H7 (cell line): ENCODE measurements at places on chromosomes 2 and 18. TPM values are rescaled to one million over a fixed set of nuclear protein-coding genes. Genes with fewer than 3 reads are reported as not detected.

The PCARE gene
- not detected in 2 replicates for total RNA-seq

The SH3RF3 gene
- 0.80 and 1.0 TPM in 2 replicates for total RNA-seq

The COL4A3 gene
- 0.07 and 0.67 TPM in 2 replicates for total RNA-seq

The GNAL gene
- total RNA-seq: 24.5 and 38.9 TPM in 2 replicates

The FKBP1B gene
- total RNA-seq: 40.5 and 43.5 TPM in 2 replicates

The FEV gene
- total RNA-seq: not detected in 2 replicates

The EIPR1 gene
- total RNA-seq: 52.6 and 60.4 TPM in 2 replicates

The HOXD4 gene
- not detected in 2 replicates for total RNA-seq

The PELI1 gene
- 37.3 and 50.6 TPM in 2 replicates for total RNA-seq

The CFAP65 gene
- 0.11 TPM in 1 of 2 replicates, not detected in the other for total RNA-seq

The WNT10A gene
- 0.33 TPM in 1 of 2 replicates, not detected in the other for total RNA-seq

The POTEE gene
- 0.28 and 0.70 TPM in 2 replicates for total RNA-seq

The SLC66A3 gene
- 16.1 and 21.1 TPM in 2 replicates for total RNA-seq

The M1AP gene
- 3.9 and 4.8 TPM in 2 replicates for total RNA-seq

The RAMP1 gene
- total RNA-seq: 0.17 and 0.78 TPM in 2 replicates

The LRRTM1 gene
- 0.37 and 2.7 TPM in 2 replicates for total RNA-seq

The CNTNAP5 gene
- 0.04 and 0.28 TPM in 2 replicates for total RNA-seq

The EPC2 gene
- 9.5 and 15.6 TPM in 2 replicates for total RNA-seq

The PLEK gene
- total RNA-seq: not detected in 2 replicates

The TFPI gene
- total RNA-seq: 17.1 and 17.8 TPM in 2 replicates

The CCDC121 gene
- total RNA-seq: 2.3 and 3.1 TPM in 2 replicates

The GLS gene
- 94.0 and 99.7 TPM in 2 replicates for total RNA-seq

The MERTK gene
- 8.3 and 8.7 TPM in 2 replicates for total RNA-seq

The ZNF532 gene
- 71.6 and 111 TPM in 2 replicates for total RNA-seq

The DNAJC5G gene
- not detected in 2 replicates for total RNA-seq

The GPR155 gene
- total RNA-seq: 0.26 and 0.42 TPM in 2 replicates

The PROC gene
- total RNA-seq: 0.31 TPM in 1 of 2 replicates, not detected in the other

The LNPK gene
- 12.4 and 12.6 TPM in 2 replicates for total RNA-seq

The CXCR4 gene
- 9.6 and 62.1 TPM in 2 replicates for total RNA-seq

The RFTN2 gene
- total RNA-seq: 3.2 and 3.4 TPM in 2 replicates

The RASGRP3 gene
- 0.03 TPM in 1 of 2 replicates, not detected in the other for total RNA-seq

The GTF2A1L gene
- 1.7 and 2.5 TPM in 2 replicates for total RNA-seq

The OTOF gene
- 0.07 and 0.14 TPM in 2 replicates for total RNA-seq

The DDX1 gene
- 70.7 and 75.9 TPM in 2 replicates for total RNA-seq

The ERFE gene
- total RNA-seq: 8.8 and 11.2 TPM in 2 replicates

The UGT1A8 gene
- total RNA-seq: 0.22 TPM in 1 of 2 replicates, not detected in the other

The SCRN3 gene
- total RNA-seq: 12.1 TPM in 2 replicates

The GLI2 gene
- total RNA-seq: 37.3 and 41.4 TPM in 2 replicates

The TTLL4 gene
- total RNA-seq: 82.1 and 87.6 TPM in 2 replicates

The MOGAT1 gene
- not detected in 2 replicates for total RNA-seq

The TLX2 gene
- not detected in 2 replicates for total RNA-seq

The C2orf68 gene
- total RNA-seq: 69.8 and 84.4 TPM in 2 replicates

The SERPINB12 gene
- not detected in 2 replicates for total RNA-seq

The SERPINB13 gene
- not detected in 2 replicates for total RNA-seq

The HTR2B gene
- total RNA-seq: not detected in 2 replicates
